ENCODE measurements at places on chromosomes 12 and 14. TPM values are rescaled to one million over a fixed set of nuclear protein-coding genes. Genes with fewer than 3 reads are reported as not detected.

GRCh38 chr12:106739318-106739717, 35.2 kb upstream of the RIC8B start:
- peaks cover 10% of the 10 kb centered on the region for H3K4me1 ChIP-seq
- no peak overlapping the region for H3K4me3 ChIP-seq
- H3K27ac ChIP-seq: no peak overlapping the region
- no peaks in the 10 kb centered on the region for H3K36me3 ChIP-seq
- H3K27me3 ChIP-seq: peaks cover 4% of the 10 kb centered on the region

- H3K27ac ChIP-seq: no peak overlapping the region
- no peak overlapping the region for H3K4me3 ChIP-seq
- peaks cover 45% of the 10 kb centered on the region for H3K36me3 ChIP-seq
- no peaks in the 10 kb centered on the region for H3K27me3 ChIP-seq
Measured at GRCh38 chr12:48771588-48772112, 17.2 kb downstream of the ADCY6 start.

DNA sequence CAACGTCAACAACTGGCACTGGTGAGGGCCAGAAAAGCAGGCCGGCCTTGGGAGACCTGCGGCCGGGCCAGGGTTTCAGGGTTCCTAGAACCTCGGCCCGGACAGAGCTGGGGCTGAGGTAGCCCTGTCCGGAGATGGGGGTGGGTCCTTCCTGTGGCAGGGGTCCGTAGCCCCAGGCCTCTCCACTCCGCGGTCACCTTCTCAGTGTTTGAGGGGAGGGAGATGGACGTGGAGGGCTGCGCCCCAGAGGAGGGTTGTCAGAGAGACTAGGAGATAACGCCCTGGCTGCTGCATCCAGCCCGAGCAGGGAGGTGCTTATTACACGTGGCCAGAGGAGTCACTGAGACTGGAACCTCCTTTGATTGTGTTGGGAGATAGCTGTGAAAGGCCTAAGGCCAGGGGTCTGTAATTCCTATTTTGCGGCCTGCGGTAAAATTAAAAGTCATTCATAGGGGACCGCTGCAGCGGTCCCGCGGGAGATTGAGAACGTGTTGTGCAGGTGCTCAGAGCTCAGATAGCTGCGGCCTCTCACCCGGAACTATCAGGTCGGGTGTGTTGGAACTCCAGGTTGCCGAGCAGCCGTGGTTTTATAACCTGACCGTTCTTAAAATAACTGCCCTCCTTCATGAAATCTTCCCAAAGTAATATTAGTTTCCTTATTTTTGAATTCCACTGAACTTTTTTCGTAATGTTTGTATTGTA, 507 bp downstream of the AHSA1 start:
- H3K27ac ChIP-seq: peak overlapping the region; percentile 100
- H3K4me1 ChIP-seq: peaks cover 30% of the 10 kb centered on the region
- DNase-seq: no peak
- H3K27me3 ChIP-seq: no peaks in the 10 kb centered on the region
- peak overlapping the region; percentile 100 for H3K4me3 ChIP-seq
- peaks cover 23% of the 10 kb centered on the region for H3K36me3 ChIP-seq

GRCh38 chr12:52229836-52230343, 3.2 kb upstream of the KRT7 start:
- DNase-seq: peak; percentile 26
- H3K27ac ChIP-seq: peak overlapping the region; percentile 84
- peaks cover 3% of the 10 kb centered on the region for H3K36me3 ChIP-seq

- peaks cover 4% of the 10 kb centered on the region for H3K36me3 ChIP-seq
- no peaks in the 10 kb centered on the region for H3K27me3 ChIP-seq
- no peak overlapping the region for H3K4me3 ChIP-seq
- peaks cover 29% of the 10 kb centered on the region for H3K4me1 ChIP-seq
Measured at GRCh38 chr12:1457901-1458300, 136.5 kb downstream of the FBXL14 start.

NGB gene
- total RNA-seq: not detected

LRP10 gene
- total RNA-seq: 167 TPM

ARHGAP9 gene
- not detected for total RNA-seq
